ENCODE measurements at places on chromosomes 12 and 14.
A peak's percentile ranks its signal among the peaks of the same experiment; 100 is the strongest.

DNA sequence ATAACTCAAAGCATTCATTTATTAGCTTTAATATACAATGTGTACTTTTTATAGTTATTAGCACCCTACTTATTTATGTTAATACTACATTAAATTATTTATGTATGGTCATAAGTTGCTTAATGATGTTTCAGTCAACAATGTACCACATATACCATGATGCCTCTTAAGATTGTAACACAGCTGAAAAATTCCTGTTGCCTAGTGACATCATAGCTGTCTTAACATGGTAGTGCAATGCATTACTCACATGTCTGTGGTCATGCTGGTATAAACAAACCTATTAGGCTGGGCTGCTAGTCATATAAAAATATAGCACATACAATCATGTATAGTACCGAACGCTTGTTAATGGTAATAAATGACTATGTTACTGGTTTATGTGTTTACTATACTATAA is 120.4 kb downstream of the ANO6 start:
- DNase-seq = no peak

- peak; percentile 14 for DNase-seq
These were observed 166.3 kb upstream of the RTL1 start for GRCh38 chr14:101069666-101070362.

- no peak for DNase-seq
These were observed 48.6 kb upstream of the TMPO start for GRCh38 chr12:98466640-98467400.

DNA sequence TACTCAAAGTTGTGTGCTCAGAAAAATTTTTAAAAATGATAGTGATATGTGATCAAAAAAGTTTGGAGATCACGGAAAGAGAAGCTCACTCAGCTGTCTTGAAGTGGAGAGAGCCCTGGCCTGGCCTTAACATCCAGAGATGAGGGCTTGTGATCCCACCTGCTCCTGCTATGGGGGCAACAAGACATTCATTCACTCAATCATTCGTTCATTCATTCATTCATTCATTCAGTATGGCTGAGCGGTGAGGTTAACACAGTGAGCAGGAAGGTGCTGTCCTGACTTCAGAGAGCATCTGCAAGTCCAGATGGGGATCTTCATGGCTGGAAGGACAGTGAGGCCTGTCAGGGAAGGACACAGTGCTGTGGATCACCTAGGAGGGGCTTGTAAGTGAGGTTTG is 112.3 kb downstream of the SLC25A47 start:
- no peak for DNase-seq

DNA sequence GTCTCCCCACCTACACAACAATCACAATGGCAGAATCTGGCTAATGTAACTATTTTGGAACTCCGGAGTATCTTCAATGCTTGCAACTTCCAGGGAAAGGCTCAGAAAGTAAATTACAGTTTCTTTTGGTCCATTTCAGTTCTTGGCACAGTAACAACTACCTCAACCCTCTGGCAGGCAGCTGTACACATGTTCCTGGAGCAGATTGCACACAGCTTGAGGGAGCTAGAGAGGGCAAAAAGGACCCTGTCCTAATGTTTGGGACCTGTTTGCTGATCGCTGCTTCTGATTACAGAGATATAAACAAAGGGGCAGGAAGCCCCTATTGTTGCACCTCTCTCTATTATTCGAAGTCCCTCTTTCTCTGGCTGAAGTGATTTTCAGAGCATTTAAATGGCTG is 35.2 kb upstream of the SLC38A1 start:
- no peak for DNase-seq

GRCh38 chr12:70052931-70053497 is 190.2 kb upstream of the CNOT2 start:
- no peak for DNase-seq

- DNase-seq = no peak
These were observed 708.6 kb upstream of the TMEM132C start for GRCh38 chr12:127558361-127558760.

DNA sequence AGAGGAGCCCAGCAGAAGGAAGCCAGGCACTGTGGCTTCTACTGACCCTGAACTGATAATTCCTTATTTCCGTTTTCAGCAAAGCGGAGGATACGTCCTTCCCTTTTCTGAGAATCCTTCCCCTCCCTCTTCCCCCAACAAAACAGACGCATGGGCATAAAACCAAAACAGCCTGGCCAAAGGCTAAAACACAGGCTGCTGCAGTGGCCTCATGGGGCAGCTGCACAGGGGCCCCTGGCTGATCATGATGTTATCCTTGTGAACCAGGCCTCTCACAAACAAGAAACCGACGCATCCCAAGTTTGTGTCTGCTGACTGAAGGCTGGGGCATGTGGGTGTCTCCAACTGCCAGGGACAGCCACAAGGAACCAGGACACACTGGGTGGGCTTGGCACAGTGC is 23.4 kb upstream of the STON2 start:
- no peak for DNase-seq

GRCh38 chr14:74739293-74740030 is 23.7 kb upstream of the YLPM1 start:
- DNase-seq = no peak
